ENCODE measurements at places on chromosomes 4 and X.

- no peak for DNase-seq
Measured at GRCh38 chr4:139625093-139625455, 40.5 kb upstream of the MGST2 start.

GRCh38 chrX:152658302-152658701 lies 20.6 kb downstream of the GABRQ start:
- no peak for DNase-seq

DNA sequence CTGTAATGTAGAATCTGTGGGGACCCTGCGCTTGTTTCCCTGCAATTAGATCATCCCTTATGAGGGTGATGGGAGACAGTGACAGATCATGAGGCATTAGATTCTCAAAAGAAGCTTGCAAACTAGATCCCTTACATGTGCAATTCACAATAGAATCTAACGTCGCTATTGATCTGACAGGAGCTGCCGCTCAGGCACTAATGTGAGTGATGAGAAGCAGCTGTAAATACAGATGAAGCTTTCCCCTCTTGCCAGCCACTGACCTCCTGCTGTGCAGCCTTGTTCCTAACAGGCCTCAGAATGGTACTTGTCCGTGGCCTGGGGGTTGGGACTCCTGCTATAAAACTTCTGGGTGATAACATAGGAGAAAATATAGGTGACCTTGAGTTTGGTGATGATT lies 1076.8 kb downstream of the PDHA2 start:
- DNase-seq, result no peak

GRCh38 chr4:184475096-184475461 lies 729 bp upstream of the IRF2 start:
- peak; percentile 4 for DNase-seq

DNA sequence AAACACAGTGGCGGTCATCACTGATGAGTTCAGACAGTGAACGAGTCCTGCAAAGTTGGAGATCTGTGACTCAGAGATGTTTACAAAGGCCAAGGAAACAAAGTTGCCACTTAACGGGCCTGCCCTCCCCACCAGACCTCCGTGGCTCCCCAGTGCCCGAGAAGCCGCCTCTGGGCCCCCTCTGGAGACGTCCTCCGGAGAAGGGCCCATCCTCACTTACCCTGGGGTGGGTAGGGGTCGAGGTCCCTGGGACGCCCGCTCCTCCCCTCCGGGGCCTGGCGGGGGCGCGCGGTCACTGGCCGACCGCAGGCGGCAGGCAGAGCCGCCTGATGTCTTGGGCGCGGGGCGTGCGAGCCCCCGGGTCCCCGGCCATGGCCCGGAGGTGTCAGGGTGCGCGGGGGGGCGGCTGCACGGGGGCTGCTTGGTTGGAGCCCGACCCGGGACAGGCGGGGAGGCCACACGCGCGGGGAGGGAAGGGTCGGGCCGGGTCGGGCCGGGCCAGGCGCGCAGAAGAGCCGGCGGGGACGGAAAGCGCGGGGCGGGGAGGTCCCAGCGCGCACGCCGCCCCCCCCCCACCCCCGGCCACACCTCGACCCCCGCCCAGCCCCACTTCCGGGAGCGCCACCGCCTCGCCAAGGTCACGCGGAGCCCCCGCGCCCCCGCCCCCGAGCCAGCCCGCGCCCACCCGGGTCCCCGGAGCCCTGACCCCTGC lies 529 bp downstream of the DHRSX start:
- no peak for DNase-seq

DNA sequence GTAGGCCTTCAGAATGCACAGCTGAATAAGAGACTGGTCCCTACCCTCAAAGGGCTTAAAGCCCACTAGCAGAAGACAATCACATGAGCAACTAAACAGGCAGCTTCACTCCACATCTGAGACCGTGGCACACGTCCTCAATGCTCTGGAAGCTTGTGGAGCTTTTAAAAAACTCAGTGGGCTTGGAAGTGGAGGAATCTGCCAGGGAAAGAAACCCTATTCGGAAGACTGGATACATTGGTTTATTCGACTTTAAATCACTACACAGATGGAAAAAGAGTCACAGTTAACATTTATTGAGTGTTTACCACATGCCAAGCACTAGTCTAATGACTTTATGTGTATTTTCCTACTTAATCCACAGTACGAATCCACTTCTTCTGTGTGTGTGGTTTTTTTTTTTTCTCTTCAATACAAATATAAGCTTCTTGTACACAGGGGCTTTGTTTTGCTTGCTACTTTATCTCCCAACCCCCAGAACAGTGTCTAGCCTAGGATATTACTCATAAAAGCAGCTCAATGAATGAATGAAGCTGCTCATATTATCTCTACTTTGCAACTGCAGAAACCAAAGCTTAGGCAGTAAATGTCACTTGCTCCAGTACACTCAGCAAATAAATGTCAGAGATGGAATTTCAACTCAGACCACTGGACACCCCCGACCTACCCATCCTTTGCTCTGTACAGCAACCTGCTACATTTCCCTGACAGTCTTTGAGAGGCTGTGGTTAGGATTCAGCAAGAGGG lies 137.7 kb downstream of the LDB2 start:
- no peak for DNase-seq

GRCh38 chr4:110614173-110614963 lies 8.5 kb downstream of the PITX2 start:
- no peak for DNase-seq

- no peak for DNase-seq
Measured at GRCh38 chr4:26131711-26132110, 189.1 kb upstream of the RBPJ start.
